ENCODE measurements at places on chromosomes 3 and 15.

DNA sequence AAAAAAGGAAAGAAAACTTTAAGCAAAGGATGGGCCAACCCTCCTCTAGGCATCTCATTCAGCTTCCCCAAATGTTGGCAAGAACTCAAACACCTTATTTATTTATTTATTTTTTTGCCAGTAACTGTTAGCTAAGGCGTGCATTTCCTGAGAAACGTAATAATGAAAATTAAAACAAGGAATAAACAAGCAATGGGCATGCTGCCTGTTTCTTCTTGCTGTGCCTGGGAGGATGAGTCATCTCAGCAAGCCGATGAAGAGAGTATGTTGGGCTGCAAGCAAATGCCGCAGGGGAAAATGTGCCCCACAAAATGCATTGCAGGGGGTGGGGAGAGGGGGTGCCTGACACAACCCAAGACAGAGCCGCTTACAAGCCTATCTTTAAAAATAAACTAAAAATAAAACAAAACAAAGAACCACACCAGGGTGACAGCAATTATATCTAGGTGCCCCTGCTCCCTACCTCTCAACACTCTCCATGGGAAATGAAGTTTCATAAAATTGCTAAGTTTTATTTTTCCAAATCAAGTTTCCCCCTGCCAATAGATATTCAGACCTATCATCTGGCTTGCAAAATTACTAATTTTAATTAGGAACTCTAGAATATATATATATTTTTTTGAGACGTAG, 40.3 kb downstream of the EIF4E3 start:
- no peak for DNase-seq

GRCh38 chr15:100170291-100171210, 171.2 kb downstream of the ADAMTS17 start:
- DNase-seq: no peak

- DNase-seq: no peak
Observed at GRCh38 chr3:189954733-189955665, 165.7 kb downstream of the P3H2 start.

- DNase-seq: no peak
Observed at GRCh38 chr15:59686389-59686788, 2.7 kb downstream of the BNIP2 start.

GRCh38 chr15:92803852-92804609, 96.1 kb upstream of the CHD2 start:
- peak; percentile 35 for DNase-seq

DNA sequence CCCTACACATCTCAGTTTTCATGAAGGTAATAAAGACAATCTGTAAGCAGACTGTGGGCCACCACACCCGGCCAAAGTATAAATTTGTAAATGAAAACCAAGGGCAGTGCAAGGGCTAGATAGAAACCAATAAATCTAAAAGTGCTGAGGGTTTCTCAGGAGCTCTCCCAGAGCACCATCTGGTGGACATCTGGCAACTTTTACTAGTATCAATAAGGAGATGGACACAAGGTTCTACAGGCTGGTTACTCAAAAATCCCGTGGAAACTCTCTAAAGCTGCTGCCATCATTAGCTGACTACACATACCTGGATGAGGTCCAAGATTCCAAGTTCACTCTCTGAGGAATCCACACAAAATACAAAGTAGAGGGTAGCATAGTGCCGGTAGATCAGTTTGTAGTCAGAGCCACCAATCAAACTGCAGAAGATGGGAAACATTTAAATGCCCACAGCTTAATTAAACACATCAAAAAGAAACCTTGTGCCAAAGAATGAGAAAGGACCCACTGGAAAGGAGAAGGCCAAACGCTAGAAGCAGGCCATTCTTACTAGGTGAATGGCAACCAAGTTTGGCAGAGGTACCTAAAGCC, 5.5 kb downstream of the AP3S2 start:
- DNase-seq: no peak

DNA sequence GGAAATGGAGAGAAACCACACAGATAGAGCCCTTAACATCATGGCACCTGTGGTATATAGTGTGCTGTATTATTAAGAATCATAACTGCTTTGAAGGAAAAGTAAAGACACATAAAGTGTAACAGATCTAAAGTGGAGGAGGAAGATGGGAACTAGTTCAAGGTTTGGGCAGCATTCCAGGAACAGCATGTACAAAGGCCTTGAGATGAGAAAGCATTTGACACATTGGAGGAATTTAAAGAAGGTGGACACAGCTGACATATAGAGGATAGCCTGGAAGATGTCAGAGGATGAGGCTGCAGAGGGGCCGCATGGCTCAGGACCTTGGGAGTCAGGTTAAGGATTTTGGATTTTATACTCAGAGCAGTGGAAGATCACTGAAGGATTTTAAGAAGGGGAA, 39.0 kb downstream of the LRTM1 start:
- no peak for DNase-seq

DNA sequence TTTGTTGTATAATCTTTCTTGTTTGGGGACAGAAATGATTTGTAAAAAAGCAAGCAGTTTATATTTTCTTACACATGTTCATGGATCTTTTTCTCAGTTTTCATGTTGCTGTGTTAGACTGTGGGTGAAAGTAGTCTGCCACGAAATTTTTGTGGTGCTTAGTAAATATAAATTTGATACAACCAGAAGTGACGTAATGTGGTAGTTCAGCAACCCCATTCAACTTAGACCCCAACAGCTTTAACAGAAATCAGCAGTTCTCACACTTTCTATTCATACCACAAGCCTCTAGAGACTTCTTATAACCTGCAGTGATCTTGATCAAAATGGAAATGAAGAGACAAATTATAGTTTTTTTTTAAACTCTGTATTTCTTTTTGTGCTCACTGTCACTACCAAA, 120.2 kb upstream of the IGSF10 start:
- DNase-seq: no peak

- DNase-seq: peak; percentile 67
Observed at GRCh38 chr3:10949197-10949596, 43.4 kb upstream of the SLC6A1 start.

DNA sequence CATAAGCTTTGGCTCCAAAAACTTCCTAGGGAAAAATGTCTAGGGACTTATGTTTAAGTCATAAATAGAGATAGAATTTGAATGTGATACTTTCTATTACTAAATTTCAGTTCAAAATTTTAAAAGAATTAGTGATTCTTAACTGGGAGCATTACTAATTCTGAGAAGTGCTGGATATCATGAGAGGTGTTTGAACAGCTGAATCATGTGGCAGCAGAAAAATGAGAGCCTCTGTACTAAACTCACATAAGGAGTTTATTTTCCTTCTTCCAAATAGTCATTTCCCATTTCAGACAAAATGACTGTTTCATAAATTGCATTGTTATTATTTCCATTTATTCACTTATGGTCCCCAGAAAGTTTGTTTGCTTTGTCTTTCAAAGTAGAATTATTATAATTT, 62.7 kb downstream of the SLMAP start:
- DNase-seq: no peak

DNA sequence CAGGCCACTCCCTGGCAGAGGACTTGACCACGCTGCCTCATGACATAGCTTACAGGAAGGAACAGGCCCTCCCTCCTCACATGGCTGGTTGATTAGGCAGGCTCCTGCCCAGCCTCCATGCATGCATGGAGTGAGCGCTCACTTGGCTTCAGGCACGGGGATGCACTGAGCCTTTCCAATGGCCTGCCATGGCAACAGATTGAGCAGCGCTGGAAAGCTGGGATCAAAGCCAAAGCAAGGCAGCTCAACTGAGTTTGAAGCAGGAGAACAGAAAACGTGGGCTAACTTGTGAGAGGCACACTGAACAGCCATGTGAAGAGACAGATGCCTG, 5.9 kb upstream of the GRAMD2A start:
- peak; percentile 85 for DNase-seq

DNA sequence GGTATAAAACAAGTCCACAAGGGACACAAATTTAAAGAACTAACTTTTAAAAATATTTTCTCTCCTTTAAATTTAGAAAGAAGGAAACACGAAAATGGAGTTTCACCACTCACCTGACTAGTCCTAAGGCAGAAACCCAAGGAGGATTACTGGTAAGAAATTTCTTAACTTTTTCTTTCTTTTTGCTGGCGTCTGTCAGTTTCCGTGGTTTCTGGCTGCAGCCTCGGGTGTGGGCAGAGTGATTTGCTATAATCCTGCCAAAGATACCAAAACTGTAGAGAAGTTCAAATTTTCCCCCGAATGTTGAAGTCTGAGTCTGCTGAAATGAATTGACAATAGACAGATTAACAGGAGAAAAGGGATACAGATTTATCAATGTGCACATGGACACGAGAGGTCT, 843.6 kb upstream of the ALCAM start:
- no peak for DNase-seq

DNA sequence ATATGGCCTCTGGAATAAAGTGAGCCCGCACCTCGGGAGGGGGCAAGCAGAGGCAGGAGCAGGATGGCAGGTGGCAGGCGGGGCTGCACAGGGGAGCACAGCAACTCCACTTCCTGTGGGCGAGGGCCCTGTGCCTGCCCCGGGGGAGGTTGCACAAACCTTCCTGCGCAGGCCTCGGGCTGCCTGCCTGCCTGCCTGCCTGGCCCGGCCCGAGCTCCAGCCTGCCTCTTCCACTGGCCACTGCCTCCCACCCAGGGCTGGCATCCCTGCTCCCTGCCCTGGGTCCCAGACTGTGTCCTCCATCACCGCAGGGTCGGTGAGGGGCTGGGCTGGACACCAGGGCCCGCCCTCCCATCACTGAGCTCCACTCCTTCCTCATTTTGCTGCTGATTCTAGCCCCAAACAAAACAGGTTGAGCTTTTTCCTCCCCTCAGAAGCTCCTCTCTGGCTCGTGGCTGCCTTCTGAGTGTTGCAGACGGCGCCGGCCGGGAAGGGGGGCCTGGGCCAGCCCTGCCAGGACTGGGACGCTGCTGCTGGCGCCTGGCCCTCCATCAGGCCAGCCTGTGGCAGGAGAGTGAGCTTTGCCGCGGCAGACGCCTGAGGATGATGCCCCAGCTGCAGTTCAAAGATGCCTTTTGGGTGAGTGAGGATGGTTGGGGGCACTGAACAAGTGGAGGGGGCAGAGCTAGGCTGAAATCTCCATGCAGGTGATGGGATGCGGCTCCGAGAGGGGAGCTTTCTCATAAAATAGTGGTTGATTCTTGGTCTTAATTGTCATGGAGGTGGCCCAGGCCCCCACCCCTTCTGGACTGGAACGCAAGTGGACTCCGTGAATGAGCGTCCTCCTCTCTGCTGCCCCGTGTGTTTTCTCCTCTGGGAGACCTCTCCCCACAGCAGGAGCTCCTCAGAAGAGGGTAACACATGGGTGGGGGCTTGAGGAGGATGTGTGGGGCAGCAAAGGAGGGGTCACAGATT, at the start of gene PSTPIP1:
TSS of gene PSTPIP1 (plus strand) at position 156 of the 975 bp plus-strand sequence. CDS start at position 604, 448 bp downstream.
- peak; percentile 68 for DNase-seq

- no peak for DNase-seq
Observed at GRCh38 chr3:183541738-183542137, 13.8 kb downstream of the KLHL6 start.

GRCh38 chr3:8903191-8903590, 60.1 kb downstream of the RAD18 start:
- DNase-seq: no peak

DNA sequence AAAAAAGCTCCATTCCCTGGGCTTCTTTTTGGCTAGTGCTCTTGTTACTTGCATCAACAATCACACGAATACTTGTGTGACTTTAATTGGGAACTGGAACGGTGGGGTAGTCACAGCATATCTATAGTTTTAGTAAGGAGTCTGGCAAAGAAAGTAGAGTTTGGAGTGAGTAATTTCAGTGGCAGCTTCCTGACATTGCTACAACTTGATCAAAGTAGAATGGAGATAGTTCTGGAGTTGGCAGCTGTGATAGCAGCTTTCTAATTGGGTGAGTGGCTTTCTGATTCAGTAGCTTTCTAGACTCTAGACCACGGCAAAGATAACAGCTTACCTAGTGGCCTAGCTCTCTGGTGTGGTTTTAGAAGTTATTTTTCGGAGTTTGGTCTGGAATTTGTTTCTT, 475.0 kb downstream of the TUSC7 start:
- DNase-seq: no peak

All from midbrain (tissue), 1 donor.